ENCODE measurements at places on chromosomes 1 and 21. TPM values are rescaled to one million over a fixed set of nuclear protein-coding genes. Genes with fewer than 3 reads are reported as not detected.
A peak's percentile ranks its signal among the peaks of the same experiment; 100 is the strongest.

Gene TIAM1
- 65.5 TPM for polyA plus RNA-seq

Gene IGSF5
- 0.70 TPM for polyA plus RNA-seq

Gene FCN3
- 19.2 TPM for polyA plus RNA-seq

Gene LYPD8
- polyA plus RNA-seq = not detected

Gene VPS13D
- polyA plus RNA-seq = 30.6 TPM

- H3K27me3 ChIP-seq = peaks cover 23% of the 10 kb centered on the region
- no peaks in the 10 kb centered on the region for H3K4me1 ChIP-seq
- no peak for DNase-seq
- no peak overlapping the region for H3K4me3 ChIP-seq
- no peak overlapping the region for H3K27ac ChIP-seq
- no peaks in the 10 kb centered on the region for H3K36me3 ChIP-seq
These were observed 6.5 kb downstream of the KCNN3 start for GRCh38 chr1:154863315-154864174.

DNA sequence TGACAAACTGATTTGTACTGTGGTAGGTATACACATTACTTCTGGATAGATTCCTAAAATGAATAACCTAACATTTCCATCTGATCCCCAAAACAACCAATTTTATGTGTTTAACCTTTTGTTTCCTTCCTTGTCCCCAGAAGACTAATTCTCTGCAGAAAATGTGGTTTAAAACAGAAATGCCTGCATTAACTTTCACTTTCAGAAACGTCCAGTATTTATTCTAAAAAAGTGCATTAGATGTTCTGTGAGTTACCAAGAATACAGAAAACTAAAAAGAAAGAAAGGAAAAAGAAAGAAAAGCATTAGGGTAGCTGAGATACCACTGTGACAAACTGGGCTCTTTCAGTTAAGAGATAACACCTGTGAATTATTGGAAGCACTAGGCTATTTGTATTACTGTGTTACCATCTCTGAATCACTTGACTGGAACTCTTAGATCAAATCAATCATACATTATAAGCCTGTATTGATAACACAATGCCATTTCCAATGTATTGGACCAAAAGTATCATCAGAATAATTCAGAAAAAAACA lies 177.7 kb downstream of the NCAM2 start:
- no peaks in the 10 kb centered on the region for H3K36me3 ChIP-seq
- H3K27me3 ChIP-seq = no peaks in the 10 kb centered on the region
- no peak for DNase-seq
- H3K4me3 ChIP-seq = no peak overlapping the region

DNA sequence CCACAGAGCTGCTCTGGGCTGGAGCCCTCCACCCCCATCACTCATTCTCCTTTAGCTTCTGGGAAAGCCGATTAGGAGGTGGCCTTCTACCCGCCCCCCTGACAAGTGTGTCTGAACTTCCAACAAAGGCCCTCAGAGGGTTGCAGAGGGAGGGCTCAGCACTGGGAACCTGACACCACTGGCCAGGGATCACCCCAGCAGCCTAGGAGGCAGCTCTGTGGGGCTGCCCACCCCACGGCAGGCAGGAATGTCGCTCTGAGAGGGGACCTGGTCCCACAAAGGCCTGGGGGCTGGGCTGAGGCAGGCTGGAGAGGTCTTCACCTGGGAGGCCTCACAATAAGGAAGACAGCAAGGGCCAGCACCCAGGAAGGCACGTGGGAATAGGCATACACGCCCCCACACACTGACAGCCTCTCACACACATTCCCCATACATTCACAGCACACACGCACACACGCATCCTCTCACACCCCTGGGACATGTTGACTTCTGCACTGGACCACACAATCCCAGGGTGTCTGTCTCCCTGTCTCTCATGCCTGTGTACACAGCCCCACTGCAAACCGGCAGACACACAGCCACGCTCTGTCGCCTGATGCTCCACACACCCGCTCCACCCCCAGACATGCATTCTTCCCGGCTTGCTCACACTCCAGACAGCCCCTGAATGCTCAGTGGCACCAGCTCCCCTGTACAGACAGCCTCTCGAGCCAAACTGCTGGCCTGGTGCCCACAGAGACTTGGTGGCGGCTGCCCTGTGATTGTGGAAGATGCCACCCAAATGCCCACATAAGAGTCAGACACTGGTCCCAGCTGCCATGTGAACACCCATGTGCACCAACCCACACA lies 30.7 kb downstream of the DMBX1 start:
- DNase-seq = no peak
- H3K27me3 ChIP-seq = no peaks in the 10 kb centered on the region
- H3K4me1 ChIP-seq = peaks cover 22% of the 10 kb centered on the region

- no peaks in the 10 kb centered on the region for H3K4me1 ChIP-seq
- H3K27me3 ChIP-seq = no peaks in the 10 kb centered on the region
- H3K27ac ChIP-seq = no peak overlapping the region
- DNase-seq = no peak
- no peaks in the 10 kb centered on the region for H3K36me3 ChIP-seq
These were observed 36.2 kb upstream of the ZNF362 start for GRCh38 chr1:33219886-33220661.

DNA sequence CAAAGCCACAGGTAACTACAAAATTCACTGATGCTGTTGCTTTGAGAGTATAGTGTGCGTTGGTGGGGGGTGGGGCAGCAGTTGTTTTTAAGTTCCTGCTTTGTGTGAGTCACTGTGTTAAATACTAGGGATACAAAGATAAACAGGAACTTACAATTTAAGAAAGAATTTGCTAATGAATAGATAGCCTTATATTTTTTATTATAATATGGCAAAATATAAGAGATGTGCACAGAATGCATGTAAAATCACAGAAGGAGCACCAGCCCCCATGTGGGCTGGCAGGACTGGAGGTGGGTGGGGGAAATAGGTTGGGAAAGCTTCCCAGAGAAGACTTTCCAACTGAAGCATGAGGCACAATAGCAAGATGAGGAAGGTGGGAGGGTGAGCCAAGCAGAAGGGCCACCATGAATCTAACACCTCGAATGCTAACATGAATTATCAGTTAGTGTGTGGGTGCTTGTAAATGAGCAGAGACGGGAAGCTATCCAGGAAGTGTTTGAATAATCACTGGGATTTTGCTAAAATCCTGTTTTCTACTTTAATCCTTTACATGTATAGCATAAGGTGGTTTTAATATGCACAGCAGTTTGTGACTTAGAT lies 57.0 kb upstream of the RAVER2 start:
- peaks cover 23% of the 10 kb centered on the region for H3K4me1 ChIP-seq
- H3K36me3 ChIP-seq = peaks cover 9% of the 10 kb centered on the region
- H3K27ac ChIP-seq = peak overlapping the region; percentile 9
- H3K27me3 ChIP-seq = no peaks in the 10 kb centered on the region

DNA sequence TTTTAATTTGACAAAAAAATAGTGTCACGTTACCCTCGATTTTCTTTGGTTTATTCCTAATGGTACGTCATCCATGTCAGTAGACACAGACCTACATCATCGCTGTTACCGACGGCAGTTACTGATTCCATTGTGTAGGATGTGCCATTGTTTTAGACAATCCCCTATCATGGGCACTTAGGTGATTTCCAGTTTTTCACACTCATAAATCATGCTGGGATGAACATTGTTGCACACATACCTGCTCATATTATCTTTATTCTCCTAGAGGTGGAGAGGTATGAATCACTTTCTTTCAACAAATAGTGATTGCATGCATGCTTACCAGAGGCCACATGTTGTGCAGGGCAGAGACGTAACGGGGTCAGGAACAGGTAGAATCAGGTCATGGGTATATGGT lies 79.7 kb upstream of the EFHD2 start:
- no peaks in the 10 kb centered on the region for H3K27me3 ChIP-seq
- H3K4me3 ChIP-seq = no peak overlapping the region
- DNase-seq = no peak
- peaks cover 14% of the 10 kb centered on the region for H3K4me1 ChIP-seq
- no peak overlapping the region for H3K27ac ChIP-seq
- no peaks in the 10 kb centered on the region for H3K36me3 ChIP-seq

DNA sequence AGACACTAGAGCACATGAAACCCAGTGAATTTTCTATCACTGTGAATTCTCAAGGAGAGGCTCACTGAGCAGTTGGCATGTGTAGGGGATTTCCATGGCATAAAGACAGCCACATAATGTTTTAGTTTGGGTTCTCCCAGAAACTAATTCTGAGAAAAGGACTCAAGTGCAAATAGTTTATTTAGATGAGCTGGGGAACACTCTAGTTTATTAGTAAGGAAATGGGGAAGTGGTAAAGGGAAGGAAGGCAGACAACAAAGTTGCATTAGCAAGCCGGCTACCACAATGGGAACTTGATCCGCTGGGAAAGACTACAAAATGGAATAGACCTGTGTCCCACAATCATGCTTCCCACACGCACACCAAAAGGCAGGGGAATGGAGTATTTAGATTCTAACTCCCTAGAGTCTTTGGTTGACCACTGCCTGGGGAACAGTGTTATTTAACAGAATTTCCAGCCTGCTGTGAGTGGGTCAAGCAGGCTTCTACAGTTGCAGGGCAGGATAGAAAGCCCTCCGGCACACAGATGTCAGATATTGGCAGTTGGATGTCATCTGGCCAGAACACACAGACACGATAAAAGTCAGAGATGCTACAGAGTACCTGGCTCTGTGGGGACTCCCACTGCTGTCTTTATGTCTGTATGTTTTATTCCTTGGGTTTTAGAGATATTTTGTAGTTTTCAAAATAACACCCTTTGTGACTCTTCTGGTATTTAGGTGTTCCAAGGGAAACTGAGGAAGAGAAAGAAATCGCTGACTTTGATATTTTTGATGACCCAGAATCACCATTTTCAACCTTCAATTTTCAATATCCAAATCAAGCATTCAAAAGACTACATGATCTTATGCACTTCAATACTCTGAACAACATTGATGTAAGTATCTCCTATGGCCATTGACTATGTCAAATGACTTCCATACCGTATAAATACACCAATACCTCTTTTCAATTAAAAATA lies 150.1 kb downstream of the PLA2G4A start:
- DNase-seq = peak; percentile 36
- no peaks in the 10 kb centered on the region for H3K36me3 ChIP-seq
- peaks cover 12% of the 10 kb centered on the region for H3K4me1 ChIP-seq
- H3K27me3 ChIP-seq = no peaks in the 10 kb centered on the region
- no peak overlapping the region for H3K4me3 ChIP-seq
- no peak overlapping the region for H3K27ac ChIP-seq

DNA sequence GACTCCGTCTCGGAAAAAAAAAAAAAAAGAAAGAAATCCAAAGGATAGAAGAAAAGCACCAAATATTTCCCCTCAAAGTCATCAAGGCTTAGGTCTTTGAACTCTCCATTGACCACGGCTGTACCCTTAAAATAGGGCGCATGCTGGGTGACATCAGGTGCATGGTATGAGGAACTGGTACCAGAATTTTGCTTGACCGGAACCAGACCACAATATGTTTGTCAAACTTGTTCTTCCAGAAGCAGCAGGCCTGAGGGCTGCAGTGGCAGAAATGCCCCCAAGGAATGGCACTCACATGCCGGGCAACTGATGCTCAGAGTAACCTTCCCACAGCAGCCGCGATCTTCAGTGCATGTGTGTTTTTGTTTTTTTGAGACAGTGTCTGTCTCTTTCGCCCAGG lies 21.0 kb downstream of the RCC1 start:
- no peak for DNase-seq
- peaks cover 27% of the 10 kb centered on the region for H3K36me3 ChIP-seq
- peak overlapping the region; percentile 26 for H3K27ac ChIP-seq
- no peaks in the 10 kb centered on the region for H3K27me3 ChIP-seq
- H3K4me3 ChIP-seq = no peak overlapping the region

DNA sequence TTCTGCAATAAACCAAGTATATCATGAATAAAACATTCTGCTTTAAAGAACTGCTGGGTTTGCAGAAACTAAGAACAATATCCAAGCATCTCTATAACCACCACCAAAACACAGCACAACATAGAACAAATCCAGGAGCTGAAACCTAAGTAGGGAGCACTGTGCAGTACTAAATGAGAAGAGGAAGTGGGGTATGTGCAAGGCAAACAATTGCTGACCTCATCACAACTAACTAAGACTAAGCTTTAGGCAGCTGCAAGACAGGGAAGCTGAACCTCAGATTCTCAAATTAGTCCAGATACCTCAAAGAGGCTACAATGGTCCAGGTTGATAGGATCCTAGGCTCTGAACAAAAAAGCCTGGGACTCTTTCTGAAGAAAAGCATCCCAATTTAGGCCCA lies 172.6 kb downstream of the SLC44A5 start:
- no peak overlapping the region for H3K27ac ChIP-seq
- no peak overlapping the region for H3K4me3 ChIP-seq
- H3K36me3 ChIP-seq = no peaks in the 10 kb centered on the region
- H3K27me3 ChIP-seq = no peaks in the 10 kb centered on the region
- DNase-seq = no peak

- H3K4me1 ChIP-seq = no peaks in the 10 kb centered on the region
- peak; percentile 86 for DNase-seq
These were observed 14.1 kb upstream of the HEYL start for GRCh38 chr1:39653546-39654031.

Measured in left lung (tissue), 14 donors.